ENCODE measurements at places on chromosomes 16 and 17.

GRCh38 chr16:88502776-88503280, 49.7 kb downstream of the ZFPM1 start:
- no peak for DNase-seq

- DNase-seq: no peak
Measured at GRCh38 chr16:85584819-85585282, 28.3 kb upstream of the GSE1 start.

GRCh38 chr16:7772722-7773121, 440.1 kb downstream of the RBFOX1 start:
- no peak for DNase-seq

DNA sequence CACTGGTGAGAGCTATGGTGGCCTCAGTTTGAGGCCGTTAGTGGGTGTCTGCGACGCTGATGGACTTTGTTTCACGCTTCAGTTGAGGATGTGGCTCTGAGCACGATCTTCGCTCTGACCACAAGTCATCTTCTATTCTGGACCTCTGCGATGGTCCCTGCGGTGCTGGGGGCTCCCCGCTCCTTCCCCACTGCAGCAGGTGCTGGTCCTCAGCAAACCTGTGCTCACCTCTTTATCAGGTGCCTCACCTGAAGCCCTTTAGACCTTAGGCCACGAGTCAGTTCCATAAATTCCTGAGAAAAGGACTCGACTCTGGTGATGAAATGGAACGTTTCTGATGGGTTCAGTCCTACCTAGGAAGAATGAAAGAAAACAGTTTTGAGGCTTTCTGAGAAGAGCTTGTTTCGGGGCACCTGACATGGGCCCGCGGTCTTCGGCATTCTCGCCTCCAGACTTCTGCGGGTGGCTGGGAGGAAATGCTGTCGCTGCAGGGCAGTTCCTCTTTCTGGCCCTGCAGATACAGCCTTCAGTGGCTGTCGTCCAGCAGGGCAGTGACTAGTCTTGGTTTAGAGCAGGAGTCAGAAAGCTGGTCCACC, 4.7 kb downstream of the KCTD5 start:
- DNase-seq: no peak

DNA sequence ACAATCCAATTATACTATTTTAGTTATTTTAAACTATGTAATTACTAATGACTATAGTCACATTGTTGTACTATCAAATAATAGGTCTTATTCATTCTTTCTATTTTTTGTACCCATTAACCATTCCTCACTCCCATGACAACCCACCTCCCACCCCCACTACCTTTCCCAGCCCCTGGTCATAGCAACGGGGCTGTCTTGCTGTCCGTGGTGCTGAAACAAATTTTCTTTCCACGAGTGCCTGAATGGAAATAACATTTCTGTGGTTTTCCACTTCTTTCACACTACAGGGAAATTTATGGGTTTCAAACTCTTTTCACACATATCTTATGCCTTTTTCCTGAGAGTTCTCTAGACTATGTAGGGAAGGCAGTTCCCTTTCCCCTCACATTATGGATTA, 326.6 kb downstream of the PHKB start:
- DNase-seq: no peak

- DNase-seq: no peak
Measured at GRCh38 chr16:88769617-88770460, 15.2 kb downstream of the PIEZO1 start.

GRCh38 chr17:2366747-2367494, 29.6 kb downstream of the SGSM2 start:
- no peak for DNase-seq

GRCh38 chr17:35786941-35787432, 8.5 kb downstream of the MMP28 start:
- DNase-seq: no peak

- DNase-seq: no peak
Measured at GRCh38 chr17:36943250-36944191, 5.2 kb upstream of the AATF start.

DNA sequence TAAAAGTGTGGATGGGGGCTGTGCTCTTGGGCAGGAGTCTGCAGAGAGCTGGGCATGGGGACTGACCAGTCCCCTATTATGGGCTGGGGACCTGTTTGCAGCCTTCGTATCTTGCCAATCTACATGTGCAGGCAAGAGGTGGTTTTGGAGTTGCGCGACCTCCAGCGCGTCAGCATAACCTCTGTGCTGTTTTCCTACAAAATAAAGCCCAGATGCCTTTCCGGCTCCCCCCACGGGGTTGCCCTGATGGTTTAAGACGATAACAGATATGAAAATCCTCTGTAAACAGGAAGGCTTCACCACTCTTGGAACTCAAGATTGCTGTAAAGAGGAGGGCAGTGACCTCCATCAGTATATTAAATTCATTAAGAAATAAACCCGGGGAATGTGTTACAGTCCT, 16.5 kb upstream of the SPPL2C start:
- no peak for DNase-seq

- DNase-seq: no peak
Measured at GRCh38 chr17:978103-979093, 1.2 kb downstream of the NXN start.

DNA sequence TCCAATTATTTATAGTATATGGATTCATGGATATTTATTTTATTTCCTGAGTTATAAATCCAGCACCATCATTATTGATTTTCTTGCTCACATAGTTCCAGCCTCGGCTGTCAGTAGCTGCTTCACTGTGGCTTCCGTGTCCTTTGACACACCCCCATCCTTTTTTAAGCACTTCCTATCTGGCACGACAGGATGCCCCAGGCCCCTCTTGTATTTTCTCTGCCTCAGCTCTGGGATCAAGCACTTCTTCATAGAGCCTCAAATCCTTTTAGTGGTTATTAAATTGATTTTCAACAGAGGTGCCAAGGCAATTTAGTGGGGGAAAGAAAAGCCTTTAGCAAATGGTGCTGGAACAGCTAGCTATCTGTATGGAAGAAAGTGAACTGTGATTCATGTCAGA, 59.8 kb downstream of the GAN start:
- DNase-seq: no peak

DNA sequence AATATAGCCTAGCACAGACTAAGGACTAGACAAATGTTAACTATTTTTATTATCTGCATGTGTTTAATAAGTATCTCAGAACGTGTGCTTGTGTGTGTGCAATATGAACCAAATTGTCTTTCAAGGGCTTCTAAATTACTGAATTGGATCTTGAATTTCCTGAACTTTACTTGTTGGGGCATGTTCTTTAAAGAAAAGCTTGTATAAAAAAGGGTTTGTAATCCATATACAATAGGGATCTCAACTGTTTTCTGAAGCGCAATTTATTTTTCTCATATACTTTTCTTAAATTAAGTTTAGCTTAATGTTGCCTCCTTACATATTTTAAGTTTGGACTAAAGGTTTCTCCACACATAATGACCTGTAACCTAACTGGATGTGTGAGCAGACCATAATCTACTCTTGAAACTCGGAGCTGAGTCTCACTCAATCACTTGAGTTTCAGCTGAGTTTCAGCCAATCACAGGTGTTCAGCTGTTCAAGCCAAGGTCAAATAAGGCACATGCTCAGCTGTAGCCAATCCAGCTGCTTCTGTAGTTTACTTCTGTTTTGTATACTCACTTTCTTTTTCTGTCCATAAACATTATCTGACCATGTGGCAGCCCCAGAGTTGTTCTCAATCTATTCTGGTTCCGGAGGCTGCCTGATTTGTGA, 72.3 kb downstream of the CDK5R1 start:
- no peak for DNase-seq

DNA sequence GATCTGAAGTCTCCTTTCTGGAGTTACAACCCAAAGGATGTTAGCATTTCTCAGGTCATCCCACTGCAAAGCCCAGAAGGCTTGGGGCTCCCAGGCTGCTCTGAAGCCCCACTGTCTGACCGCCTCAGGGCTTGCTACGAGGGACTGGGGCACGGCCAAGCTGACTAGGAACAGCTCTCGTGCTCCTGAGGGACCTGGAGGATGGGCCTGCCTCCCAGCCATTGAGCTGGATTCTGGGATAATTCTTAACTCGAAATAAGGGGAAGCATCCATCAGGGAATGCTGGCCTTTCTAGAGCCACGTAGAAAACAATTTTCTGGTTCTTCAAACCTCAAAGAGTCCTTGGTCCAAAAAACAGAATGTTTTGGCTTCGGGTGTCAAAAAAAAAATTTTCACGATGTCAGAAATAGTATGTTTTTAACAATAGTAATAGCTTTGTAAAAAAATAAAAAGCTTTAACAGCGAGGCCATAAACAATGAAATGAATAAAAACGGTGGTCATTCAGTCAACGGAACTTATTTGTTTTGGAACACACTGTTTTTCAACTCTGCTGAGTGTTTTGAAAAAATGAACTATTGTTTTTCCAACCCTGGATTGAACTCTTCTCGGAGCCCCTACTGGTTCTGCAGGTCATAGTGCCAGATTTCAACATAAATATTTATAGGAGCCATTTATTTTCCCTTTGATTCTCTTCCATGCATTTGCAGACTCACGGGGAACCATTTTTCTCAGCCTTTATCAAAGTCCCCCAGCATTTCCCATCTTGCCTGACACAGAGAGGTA, 16.4 kb upstream of the HERPUD1 start:
- no peak for DNase-seq

DNA sequence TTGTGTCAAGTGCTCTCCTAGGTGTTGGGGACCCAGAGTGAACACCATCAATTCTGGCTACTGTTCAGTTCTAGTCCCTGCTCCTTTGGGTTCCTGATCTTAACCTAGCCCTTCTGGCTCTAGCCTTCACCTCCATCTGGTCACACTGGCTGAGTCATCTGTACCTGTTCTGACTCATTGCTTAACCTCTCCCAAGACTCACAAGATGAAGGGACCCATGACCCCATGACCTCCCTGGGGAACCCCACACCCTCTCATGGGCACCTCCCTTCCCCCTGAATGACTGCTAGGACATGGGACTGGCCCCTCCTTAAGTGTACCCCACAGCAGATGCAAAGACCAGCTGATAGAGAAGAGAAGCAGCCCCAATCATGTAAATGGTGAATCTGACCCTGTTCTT, 345.8 kb upstream of the CDH5 start:
- no peak for DNase-seq

DNA sequence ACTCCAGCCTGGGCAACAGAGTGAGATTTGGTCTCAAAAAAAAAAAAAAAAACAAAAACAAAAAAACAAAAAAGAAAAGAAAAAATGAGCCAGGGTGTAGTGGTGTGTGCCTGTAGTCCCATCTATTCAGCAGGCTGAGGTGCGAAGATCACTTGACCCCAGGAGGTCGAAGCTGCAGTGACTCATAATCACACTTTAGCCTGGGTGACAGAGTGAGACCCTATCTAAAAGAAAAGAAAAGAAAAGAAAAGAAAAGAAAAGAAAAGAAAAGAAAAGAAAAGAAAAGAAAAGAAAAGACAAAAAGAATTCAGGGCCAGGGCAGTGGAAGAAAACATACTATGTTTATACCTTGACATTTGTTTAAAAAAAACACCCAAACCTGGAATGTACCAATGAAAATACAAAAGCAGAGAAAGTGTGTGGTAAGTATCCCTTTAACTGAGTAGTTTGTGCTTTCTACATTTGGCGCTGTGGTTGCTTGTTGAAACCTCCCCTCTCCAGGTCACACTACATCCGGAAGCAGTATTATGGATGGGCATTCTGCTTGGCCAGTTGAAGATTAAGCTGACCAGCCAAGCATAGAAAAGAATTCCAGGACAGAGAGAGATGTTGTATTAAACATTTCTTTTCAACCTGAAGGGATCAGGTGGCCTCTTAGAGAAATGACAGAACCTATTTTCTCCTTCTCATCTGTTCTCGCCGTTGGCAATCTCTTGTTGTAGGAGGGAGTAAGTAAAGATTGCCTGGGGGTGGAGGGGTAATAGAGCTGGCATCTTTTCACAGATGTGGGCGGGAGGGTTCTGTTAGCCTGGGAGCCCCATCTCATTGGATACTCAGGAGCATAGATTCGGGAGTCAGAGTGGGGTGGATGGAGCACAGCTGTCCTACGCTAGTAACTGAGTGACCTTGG, 12.1 kb upstream of the PRKCB start:
- DNase-seq: no peak

GRCh38 chr17:71934520-71934919, 186.3 kb upstream of the SOX9 start:
- no peak for DNase-seq

DNA sequence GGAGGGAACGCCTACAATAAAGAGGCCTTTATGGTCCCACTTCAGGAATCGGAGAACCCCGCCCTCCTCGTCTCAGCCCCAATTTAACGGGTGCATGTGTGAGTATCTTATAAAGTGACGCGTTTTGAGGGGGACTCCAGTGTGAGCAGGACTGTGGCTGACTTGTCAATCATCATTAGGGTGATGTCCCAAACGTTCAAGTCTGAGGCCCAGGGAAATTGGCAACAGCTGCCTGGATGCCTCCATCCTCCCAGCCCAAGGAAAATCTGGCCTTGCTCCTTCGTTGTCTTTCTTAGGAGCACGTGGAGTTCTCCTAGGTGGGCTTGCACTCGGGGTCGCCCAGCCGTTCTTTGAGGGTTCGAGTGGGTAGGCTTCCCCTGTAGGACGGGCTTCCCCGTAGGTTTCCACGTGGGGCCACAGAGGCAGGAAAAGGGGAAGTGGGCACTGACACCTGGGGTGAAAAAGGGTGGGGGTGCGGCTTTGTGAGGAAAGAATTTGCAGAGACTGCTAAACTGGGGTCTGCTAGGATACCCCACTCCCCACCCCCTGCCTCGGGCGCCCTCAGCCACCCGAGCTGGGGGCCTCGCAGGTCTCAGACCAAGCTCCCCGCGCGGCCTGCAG, 561 bp upstream of the HERPUD1 start:
- DNase-seq: no peak

DNA sequence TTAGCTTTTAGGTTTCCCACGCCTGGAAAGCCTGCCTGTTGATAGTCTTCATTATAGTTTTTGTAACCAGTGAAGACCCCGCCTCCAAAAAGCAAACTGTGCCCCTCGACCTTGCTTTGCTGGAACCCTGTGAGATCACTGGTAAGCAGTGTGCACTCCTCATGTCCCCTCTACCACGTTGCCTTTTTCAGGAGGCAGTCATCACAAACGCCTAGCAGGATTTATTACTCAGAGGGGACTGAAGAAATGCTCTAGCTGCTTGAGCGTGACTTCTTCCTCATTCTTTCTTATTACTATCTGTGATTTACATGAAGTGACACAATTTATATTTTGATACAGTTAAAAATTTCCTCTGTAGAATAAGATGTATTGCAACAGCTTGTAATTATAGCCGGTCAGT, 6.5 kb upstream of the KRTAP3-1 start:
- no peak for DNase-seq

DNA sequence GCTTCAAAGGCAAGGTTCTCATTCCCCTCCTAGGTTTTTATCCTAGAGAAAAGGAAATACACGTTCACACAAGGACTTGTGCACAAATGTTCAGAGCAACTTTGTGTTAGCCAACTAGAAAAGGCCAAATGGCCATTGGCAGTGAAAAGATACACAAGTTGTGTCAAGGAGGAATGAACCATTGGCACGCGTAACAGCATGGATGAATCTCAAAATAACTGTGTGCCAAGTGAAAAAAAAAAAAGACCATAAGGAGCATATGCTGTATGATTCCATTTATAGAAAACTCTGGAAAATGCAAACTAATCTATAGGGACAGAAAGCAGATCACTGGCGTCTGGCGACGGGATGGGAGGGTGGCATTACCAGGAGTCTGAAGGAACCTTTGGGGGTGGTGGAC, 333.8 kb downstream of the SNX29 start:
- DNase-seq: no peak
